ENCODE measurements at places on chromosomes 16 and 17.

DNA sequence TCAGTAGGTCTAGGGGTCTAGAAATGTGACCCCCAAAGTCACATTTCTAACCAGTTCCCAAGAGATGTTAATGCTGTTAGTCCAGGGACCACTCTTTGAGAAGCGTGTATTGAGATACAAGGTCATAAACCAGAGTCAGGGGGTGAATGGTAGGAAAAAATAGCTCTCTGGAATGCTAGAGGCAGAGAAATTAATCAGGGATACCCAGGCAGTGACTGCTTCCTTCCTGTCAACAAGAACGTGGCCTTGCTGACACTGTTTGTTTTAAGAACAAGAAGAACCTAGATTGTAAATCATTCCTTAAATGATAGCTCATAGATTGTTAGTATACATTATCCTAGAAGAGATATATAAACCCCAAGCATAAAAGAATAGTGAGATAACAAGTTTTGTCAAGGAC, 43.8 kb downstream of the PITPNM3 start:
- no peak for DNase-seq

- DNase-seq = no peak
These were observed 619.3 kb downstream of the TP53TG3F start for GRCh38 chr16:34078691-34079090.

- DNase-seq = no peak
These were observed 152.0 kb downstream of the SDK2 start for GRCh38 chr17:73492125-73492820.

DNA sequence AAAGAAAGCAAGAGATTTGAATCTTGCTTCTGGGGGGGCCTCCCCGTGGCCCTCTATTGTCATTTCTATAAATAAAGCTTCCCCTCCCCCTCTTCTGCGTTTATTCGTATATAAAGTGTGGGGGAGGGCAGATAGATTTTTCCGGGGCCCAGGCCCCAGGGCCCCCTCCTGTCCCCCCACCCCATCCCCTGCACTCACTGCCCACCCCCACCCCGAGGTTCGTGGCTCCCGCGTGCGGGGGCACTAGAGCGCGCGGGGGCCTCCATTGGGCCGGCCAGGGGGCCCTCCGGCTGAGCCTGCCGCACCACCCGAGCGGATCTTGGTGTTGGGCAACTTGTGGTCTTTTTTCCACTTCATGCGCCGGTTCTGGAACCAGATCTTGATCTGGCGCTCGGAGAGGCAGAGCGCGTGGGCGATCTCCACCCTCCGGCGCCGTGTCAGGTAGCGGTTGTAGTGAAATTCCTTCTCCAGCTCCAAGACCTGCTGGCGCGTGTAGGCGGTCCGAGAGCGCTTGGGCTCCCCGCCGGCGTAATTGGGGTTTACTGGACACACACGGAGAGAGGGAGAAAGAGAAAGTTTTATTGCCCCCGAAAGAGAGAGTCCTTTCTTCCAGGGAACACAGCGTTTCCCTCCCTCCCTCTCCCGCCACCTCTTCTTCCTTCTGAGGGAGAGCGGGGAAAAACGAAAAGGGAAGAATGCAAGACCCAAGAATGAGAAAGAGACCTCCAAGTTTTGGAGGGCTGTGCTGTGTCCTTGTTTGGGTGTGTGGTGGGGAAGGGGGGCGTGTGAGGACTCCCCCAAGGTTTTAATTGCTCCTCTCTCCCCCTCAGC, 1.5 kb downstream of the HOXB4 start:
- DNase-seq = no peak

- no peak for DNase-seq
These were observed 1432.0 kb upstream of the GOT2 start for GRCh38 chr16:60166111-60166510.

GRCh38 chr17:78818152-78818846, 22.3 kb downstream of the USP36 start:
- no peak for DNase-seq

DNA sequence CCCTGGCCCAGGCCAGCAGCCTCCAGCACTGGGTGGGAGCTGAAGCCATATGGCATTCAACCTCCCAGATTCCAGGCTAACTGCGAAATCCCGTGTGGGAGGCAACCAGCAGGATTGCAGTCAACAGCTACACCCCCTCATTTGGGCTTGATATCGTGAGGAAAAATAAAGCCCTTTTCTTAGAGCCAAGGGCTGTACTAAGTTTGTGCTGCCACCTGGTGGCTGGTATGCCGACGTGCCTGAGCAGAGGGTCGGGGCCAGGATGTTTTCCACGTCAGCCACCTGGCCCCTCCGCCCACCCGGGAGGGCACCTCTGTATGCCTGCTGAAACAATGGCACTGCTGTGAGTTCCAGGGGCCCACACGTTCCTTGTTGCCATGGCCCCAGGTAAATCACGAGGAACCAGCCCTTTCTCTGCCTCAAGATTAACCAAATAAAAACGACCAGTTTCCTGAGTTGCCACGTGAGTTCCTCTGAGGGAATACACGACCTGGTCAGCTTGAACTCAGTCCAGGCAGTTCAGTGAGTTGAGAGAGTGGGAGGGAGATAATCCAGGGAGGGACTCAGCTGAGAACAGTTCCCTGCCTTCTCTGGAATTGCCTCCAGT, 9.0 kb downstream of the TMEM98 start:
- peak; percentile 51 for DNase-seq

DNA sequence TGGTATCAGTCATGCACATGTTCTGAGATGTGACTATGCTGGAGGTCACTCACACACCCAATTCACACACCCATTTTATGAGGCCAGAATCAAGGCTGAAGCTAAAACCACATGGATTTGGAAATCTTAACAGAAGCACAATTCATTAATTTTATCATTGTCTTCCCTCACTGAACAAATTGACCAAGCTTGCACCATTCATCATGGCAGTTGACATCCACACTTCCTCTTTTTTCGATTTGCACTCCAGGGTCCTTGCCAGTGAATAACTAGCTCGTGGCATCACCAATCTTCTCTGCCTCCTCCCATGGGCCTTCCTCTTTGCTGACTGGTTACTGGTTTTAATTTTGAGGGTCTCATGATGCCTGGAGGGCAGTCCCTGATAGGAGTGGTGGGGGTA, 123.0 kb upstream of the ASIC2 start:
- no peak for DNase-seq

DNA sequence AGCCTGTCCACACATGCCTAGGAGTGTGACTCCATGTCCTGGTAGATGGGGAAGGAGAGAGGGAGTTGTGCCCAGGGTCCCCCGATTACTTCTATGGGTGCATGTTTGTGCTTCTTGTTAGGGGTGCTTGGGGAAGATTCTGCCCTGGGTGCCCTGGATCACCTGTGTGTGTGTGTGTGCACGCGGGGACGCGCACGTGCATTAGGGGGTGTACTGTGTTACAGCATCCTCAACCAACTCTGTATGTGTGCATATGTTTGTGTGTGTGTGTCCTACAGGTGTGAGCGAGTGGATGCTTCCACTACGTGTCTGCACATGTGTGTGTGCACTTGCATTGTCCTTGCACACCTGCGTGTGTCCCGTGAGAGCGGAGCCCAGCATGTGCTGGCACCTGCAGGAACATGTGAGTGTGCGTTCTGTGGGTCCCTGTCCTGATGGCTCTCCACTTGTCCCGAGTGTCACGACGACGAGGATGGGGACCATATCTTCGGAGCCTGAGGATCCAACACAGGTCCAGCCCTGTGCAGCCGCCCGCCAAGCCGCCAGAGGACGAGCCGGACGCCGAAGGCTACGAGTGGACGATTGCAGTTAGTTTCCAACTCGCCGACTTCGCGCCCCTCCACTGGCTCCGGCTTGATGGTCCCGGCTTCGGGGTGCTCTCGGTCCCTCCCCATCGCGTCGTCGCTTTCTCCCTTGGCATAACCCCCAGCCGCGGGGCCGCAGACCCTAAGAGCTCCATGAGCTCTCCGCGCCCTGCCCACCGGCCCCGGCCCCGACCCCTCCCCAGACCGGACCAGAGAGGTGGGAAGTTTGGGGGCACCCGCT, 6.0 kb upstream of the TBC1D3B start:
- DNase-seq = no peak
